ENCODE measurements at places on chromosomes 5 and 9. TPM values are rescaled to one million over a fixed set of nuclear protein-coding genes. Genes with fewer than 3 reads are reported as not detected.

Gene ASPN
- polyA plus RNA-seq, result 0.53 TPM

Gene RPS23
- 981 TPM for polyA plus RNA-seq

Gene PTGER4
- 12.1 TPM for polyA plus RNA-seq

Gene SAXO1
- 0.09 TPM for polyA plus RNA-seq

Gene BHMT2
- polyA plus RNA-seq, result 1.4 TPM

Gene SMC2
- 1.7 TPM for polyA plus RNA-seq

Gene NRG2
- polyA plus RNA-seq, result 1.2 TPM

Gene PTCH1
- polyA plus RNA-seq, result 7.2 TPM

Gene PDZD2
- polyA plus RNA-seq, result 1.4 TPM

Gene RNF183
- 0.46 TPM for polyA plus RNA-seq

Gene PAPPA
- 0.11 TPM for polyA plus RNA-seq

Gene SPATA31A3
- not detected for polyA plus RNA-seq

Gene ITK
- 0.26 TPM for polyA plus RNA-seq

Gene C5orf22
- 4.8 TPM for polyA plus RNA-seq

Gene PCDHGC5
- polyA plus RNA-seq, result 0.61 TPM

Data from pancreas (tissue), 10 donors.